Activated T-cell treated with anti-CD3 and anti-CD28 coated beads, Interleukin-2, amount 50 U/mL, for 1 hour (primary cell): ENCODE measurements at places on chromosomes 16 and 17.

DNA sequence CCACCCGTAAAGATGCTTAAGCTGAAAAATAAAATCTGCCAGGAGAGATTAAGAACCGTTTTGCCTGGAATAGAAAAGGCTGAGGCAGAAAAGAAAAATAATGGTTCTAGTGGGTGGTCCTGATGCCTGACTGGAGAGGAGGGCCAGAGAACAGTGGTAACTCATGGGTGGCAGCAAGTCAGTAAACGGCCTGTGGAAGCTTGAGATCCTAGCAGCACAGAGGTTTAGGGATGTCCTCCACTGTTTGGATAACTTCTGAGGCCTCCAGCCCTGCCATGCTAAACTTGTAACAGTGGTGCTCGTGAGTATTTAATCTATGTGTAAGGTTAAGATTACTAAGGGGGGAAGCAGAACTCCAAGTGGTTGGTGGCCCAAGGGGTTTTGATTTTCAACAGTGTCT lies 21.2 kb upstream of the PHAF1 start:
- DNase-seq: no peak

- DNase-seq: no peak
Observed at GRCh38 chr16:87744750-87745514, 20.9 kb downstream of the KLHDC4 start.

- DNase-seq: no peak
Observed at GRCh38 chr16:81516478-81517149, 72.0 kb downstream of the CMIP start.

GRCh38 chr17:28476076-28476865 lies 2.8 kb downstream of the SLC13A2 start:
- DNase-seq: no peak

- DNase-seq: no peak
Observed at GRCh38 chr16:10040136-10041080, 141.8 kb downstream of the GRIN2A start.
